Central memory CD4-positive, alpha-beta T cell (primary cell): ENCODE measurements at places on chromosomes 1 and 21.

- no peak for DNase-seq
Measured at GRCh38 chr1:36523850-36524249, 41.1 kb upstream of the CSF3R start.

- no peak for DNase-seq
Measured at GRCh38 chr1:46380508-46380907, 13.6 kb upstream of the FAAH start.

DNA sequence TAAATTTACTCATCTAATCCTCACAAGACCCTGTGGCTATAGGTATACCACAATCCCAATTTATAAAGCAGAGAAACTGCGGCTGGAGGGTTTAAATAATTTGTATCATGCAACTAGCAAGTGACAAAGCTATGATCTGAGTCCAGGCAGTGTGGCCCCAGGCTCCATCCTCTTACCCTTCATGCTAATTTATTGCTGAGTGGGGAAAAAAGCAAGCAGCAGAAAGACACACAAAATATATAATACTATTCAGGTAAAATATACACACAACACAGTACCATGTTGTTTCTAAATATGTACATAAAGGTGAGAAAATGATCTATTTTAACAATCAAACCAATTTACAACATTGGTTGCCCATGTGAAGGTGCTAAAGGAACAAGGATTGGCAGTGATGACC lies 17.3 kb upstream of the LORICRIN start:
- DNase-seq: no peak

DNA sequence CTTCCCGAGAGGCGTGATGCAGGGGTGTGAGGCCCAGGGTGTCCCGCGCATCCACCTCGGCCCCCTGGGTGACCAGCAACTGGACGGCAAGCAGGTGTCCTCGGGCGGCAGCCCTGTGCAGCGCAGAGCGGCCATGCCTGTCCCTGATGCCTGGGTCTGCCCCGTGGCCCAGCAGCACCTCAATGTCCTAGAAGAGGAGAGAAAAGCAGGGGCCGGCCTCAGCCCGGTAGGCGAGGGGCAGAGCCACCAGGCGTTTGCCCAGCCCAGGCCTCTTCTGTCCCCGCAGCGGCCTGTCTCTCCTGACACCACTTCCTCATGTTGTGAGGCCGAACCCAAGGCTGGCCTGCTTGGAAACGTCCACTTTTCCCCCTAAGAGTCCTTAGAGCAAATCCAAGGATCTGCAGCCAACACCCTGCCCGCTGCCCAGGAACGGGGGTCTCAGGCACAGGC lies 1.7 kb downstream of the ANKRD65 start:
- DNase-seq: no peak

- no peak for DNase-seq
Measured at GRCh38 chr1:232186931-232187330, 443.0 kb downstream of the SIPA1L2 start.

DNA sequence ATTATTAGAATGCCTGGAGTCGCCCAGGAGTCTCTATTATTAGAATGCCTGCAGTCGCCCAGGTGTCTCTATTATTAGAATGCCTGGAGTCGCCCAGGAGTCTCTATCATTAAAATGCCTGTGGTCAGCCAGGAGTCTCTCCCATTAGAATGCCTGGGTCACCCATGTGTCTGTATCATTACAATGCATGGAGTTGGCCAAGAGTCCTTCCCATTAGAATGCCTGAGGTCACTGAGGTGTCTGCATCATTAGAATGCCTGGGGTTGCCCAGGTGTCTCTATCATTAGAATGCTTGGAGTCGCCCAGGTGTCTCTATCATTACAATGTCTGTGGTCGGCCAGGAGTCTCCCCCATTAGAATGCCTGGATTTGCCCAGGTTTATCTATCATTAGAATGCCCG lies 66.9 kb downstream of the RNF187 start:
- DNase-seq: no peak
